Fibroblast of upper back skin (primary cell): ENCODE measurements at places on chromosomes 6 and 20.

DNA sequence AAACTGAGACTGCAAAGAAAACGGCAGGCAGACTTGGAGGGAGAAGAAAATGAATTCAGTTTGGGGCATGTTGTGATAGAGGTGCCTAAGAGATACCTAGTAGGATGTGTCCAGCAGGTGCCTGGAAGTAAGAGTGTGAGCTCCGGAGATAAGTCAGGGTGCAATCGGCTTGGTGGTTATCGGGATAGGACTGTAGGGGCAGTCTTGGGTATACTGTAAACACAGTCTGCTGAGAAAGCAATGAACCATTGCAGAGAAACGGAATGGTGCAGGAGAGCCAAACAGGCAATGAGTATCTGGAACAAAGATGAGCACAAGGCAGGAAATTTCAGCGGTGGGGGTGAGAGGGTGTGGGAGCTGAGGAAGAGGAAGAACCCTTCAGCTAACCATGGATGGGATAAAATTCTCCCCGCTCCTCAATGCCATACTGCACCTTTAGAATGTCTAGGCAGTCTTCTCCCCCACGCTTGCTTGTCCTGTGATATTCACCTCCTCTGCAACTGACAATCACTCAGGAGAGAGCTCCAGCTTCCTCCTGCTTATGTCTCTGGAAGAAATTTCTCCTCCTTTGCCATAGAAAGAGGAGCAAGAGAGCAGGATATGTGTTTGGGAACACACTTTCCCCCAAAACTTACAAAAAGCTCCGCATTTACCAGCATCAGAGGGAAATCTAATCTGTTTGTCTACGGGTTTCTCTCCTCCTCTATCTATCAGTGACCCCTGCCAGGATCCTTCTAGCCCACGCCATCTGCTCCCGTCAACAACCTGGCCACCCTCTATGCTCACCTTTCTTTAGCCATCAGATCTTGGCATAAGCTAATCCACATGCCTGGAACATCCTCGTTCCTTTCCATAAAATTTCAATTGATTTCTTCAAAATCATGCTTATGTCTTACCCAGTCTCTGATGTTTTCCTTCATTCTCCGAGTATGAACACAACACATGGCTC, 381.7 kb upstream of the JARID2 start:
- DNase-seq = no peak

GRCh38 chr6:113292646-113293422, 564.3 kb upstream of the MARCKS start:
- DNase-seq = peak; percentile 69

GRCh38 chr20:55166063-55166462, 690.7 kb downstream of the DOK5 start:
- peak; percentile 3 for DNase-seq

DNA sequence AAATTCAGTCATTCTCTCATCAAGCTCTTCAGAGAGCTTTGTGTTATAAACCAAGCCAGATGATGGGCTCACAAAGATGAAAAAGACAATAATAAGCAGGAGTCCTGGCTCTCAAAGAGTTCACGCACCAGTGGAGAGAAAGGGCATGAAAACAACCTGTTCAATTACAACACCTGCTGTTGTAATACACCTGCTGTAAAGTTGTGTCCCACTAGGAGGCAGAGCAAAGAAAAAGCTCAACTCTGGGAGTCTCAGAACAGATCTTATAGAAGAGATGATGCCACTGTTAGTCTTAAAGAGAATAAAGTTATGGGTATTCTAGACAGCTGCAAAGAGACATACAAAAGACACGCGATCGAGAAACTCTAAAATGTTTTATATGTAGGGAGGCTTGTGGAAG, 100.6 kb downstream of the DCDC2 start:
- no peak for DNase-seq

DNA sequence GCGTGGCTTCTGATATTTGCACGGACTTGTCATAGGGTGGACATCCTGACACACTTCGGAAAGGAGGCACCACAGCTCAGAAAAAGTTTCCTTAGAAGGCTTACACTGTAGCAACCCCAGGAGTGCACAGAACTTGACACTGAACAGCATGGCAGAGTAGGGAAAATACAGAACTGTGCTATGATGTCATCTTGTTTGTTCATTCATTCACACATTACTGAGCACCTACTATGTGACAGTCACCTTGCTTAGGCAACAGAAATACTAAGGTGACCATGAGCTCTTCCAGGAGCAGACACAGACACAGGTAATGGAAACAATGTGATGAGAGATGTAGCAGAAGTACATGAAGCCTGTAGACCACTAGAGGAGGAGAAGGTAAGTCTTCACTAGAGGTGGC, 2.5 kb upstream of the PIGT start:
- no peak for DNase-seq

GRCh38 chr6:11740875-11741274, 37.7 kb downstream of the ADTRP start:
- DNase-seq = no peak

DNA sequence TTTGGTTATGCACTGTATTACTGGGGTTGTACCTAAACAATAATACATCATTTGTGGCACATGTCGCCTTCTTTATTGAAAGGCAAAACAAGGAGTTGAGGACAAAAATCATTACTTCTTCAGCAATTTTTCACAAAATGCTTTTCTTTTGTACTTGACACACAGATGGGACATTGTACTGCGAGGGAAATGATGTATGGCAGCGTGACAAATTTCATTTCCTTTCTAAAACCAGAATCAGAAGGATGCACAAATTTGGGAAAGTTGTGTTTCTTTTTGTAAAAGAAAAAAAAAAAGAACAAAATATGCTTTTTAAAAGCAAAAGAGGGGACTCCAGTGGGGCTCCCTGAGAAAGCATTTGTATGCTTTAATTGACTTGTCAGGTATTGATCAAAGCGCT, 394.0 kb upstream of the SLC35B3 start:
- DNase-seq = no peak

DNA sequence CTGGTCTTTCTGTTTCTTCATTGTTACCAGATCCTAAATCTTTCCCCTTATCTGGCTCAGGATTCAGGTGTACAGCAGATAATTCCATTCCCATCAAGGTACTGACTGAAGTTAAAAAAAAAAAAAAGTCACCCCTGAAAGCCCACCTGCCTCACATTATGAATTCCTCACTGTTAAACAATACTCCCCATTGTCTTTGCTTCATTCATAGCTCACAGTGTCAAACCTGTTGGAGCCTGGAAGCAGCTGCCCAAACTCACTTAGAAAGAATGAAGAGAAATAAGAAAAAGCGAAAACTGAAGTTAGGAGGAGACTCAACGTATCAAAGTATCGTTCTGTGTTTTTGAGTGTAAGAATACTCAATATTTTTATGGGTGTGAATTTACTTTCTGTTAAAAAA, 1.8 kb upstream of the DCBLD1 start:
- no peak for DNase-seq

DNA sequence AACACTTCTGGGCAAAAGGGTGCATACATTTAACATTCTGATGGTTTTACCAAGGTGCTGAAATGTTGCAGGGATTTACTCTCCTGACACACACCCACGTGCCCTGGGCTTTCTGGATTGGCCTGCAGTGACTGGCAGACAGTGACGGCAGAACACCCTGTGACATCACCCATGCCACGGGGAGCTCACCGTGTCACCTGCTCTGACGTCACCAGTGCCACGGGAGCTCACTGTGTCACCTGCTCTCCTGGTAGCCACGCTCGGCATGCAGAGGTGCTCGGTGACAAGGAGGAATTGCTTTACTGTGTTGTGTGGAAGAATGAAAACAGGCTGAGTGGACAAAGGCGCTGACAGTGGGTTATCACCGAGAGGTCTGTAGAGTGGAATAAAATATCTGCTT, 99.3 kb downstream of the RAMACL start:
- no peak for DNase-seq

- DNase-seq = peak; percentile 38
These were observed 510.5 kb upstream of the MAP3K7 start for GRCh38 chr6:91097364-91097763.

DNA sequence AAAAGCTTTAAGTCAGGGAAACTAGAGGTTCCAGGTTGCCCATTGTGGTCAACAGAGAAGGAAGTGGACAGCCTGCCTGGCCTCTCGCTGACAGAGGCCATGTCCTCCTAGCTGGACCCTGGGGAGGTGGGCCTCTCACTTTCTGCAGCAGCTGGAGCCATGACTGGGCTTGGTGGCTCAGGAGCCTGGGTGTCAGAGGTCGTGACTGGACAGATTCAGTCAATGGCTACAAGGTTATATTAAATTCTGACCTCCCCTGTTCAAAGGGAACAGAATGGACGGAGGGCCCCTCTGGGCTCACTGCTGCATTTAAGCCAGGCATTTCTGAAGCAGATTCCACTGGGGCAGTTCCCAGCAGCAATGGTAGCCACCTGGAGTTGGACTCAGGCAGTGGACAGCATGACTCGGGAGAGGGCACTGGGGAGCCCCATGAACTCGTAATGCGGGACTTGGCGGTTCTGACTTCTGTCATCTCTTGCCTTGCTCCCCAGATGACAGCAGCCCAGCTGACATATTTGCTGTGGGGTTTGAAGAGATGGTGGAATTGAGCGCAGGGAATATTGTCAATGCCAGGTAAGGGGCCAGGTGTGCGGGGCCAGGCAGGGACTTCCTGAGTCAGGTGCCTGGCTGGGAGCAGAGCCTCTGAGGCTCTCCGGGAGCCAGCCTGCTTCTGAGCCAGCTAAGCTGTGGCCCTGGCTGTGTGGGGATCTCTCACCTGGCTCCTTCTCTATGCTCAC, 86.7 kb downstream of the SYNJ2 start:
- DNase-seq = no peak

GRCh38 chr6:15734118-15734897, 71.5 kb upstream of the DTNBP1 start:
- DNase-seq = no peak

DNA sequence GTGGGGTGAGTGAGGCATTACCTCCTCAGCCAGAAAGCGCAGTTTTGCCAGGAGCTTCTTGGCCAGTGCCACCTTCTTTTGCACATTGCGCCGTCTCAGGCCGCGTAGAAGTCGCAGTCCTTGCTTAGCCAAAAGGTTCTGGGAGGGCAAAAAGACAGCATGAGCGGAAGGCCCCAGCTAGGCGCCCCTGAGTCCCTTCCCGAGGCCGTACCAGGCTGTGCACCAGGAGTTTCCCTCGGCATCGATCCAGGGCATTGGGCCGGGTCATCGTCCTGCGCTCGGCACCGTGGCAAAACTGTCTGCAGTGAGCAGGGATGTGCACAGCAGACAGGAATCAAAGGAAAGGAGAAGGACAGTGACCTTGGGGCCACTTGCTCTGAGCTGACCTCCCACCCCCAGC, 20.2 kb upstream of the SPAG4 start:
- no peak for DNase-seq

- no peak for DNase-seq
These were observed 100.7 kb upstream of the CD93 start for GRCh38 chr20:23186808-23187207.

- peak; percentile 6 for DNase-seq
These were observed 769 bp downstream of the PRL start for GRCh38 chr6:22296067-22296466.

DNA sequence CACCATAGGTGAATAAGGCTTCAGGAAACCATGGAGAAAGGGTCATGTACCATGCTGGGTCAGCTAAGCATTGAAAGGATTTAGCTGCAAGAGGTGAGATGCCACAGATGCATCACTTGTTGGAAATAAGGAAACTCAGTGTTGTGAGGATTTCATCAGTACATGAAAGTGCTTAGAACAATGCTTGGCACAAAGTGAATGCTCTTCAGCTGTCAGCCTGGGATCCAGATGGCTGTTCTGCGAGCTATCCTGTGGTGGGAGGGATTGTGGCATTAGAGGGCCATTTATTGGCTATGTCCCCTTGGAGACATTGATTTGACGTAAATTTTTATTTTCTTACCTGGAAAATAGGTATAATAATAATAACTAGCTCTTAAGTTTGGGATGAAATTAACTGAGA, 53.0 kb downstream of the ELOVL2 start:
- DNase-seq = no peak

GRCh38 chr20:21364413-21364812, 32.9 kb downstream of the NKX2-4 start:
- no peak for DNase-seq

GRCh38 chr6:167146135-167146534, 11.6 kb downstream of the GPR31 start:
- DNase-seq = no peak

DNA sequence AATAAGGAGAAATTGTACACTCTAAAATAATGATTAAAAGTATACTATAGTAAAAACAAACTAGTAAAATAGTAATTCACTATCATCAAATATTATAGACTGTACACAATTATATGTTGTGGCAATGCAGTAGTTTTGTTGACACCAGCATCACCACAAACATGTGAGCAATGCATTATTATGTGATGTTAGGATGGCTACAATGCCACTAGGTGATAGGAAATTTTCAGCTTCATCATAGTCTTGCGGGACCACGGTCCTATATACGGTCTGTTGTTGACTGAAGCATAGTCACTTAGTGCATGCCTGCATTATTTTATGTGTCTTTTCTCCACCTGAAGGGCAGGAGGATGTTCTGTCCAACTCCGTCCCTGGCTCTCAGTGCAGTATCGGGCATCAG, 104.8 kb upstream of the NEDD9 start:
- DNase-seq = no peak

- no peak for DNase-seq
These were observed 135.4 kb upstream of the AKIRIN2 start for GRCh38 chr6:87837444-87837843.

GRCh38 chr6:104828478-104828877, 31.2 kb downstream of the HACE1 start:
- DNase-seq = no peak

DNA sequence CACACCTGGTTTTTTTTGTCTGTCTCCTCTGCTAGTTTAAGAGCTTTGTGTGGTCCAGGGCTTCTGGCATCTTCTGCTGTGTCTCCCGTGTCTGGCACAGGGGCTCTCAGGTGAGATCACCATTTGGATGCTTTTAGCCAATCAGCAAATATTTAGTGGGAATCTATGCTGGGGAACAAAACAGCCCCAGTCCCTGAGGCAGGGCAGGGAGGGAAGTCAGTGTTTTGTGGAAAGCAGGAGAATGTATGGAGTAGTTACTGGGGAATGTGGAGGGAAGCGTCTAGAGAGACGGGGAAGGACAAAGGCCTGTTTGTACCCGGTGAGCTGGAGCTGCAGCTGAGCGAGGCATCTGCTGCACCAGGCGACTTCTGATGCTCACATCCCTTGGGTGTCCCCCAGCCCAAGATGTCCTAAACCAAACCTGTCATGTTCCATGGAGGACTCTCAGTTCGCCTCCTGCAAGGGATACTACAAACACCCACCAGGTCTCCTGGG, 49.3 kb upstream of the NNAT start:
- no peak for DNase-seq

GRCh38 chr6:39091220-39091619, 23.8 kb downstream of the SAYSD1 start:
- no peak for DNase-seq

- peak; percentile 10 for DNase-seq
These were observed 3.3 kb downstream of the ENTPD6 start for GRCh38 chr20:25198663-25199383.

- no peak for DNase-seq
These were observed 92.4 kb downstream of the SMOC2 start for GRCh38 chr6:168533414-168533813.

DNA sequence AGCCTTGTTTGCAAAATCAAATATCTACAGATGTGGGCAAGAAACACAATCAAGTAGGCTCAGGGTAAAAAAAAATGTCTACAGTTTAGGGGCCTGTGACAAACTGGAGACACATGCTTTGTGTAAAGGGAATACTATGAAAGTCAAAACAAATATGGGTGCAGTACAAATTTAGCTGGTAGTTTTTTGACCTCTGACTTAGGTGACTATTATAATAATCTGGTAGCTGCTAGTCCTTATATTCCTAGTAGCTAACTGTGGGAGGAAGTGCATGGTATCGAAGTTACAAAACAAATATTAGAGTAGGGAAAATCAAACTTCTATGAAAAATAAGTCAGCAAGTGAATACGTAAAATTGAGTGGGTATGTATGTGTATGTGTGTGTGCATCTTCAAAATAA, 35.4 kb downstream of the CYP24A1 start:
- DNase-seq = no peak
